CD4-positive, alpha-beta T cell treated with Interleukin-2 at 100 ng/mL for 4 hours (primary cell): ENCODE measurements at places on chromosomes 12 and 14.

- no peak for DNase-seq
These were observed 87.5 kb downstream of the TBC1D30 start for GRCh38 chr12:64911912-64912311.

- DNase-seq, result no peak
These were observed 322.4 kb upstream of the DCN start for GRCh38 chr12:91505006-91505405.

GRCh38 chr12:64009321-64010068, 165.0 kb downstream of the SRGAP1 start:
- DNase-seq, result no peak

DNA sequence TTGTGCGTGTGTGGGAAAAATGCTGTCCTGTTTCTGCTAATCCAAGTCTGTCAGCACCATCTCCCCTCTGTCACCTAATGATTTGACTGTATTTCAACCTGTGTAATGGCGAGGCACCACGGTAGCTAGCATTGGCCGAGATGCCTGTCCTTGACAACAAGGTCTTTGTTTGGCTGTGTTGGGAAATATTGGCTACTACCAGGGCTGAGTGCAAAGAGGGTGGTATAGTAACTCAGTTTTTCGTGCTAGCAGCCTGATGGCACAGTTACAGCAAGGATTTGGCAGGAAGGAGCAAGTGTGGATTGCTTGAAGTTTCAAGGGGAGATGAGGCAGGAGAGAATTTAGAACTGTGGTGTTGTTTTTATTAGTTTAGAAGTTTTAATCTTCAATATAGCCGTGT, 440.3 kb upstream of the RGS6 start:
- DNase-seq, result no peak

GRCh38 chr14:32435411-32435810, 106.3 kb downstream of the AKAP6 start:
- DNase-seq, result no peak

GRCh38 chr14:61065656-61066055, 84.6 kb downstream of the SLC38A6 start:
- no peak for DNase-seq

GRCh38 chr12:41325336-41325735, 137.2 kb downstream of the PDZRN4 start:
- no peak for DNase-seq

DNA sequence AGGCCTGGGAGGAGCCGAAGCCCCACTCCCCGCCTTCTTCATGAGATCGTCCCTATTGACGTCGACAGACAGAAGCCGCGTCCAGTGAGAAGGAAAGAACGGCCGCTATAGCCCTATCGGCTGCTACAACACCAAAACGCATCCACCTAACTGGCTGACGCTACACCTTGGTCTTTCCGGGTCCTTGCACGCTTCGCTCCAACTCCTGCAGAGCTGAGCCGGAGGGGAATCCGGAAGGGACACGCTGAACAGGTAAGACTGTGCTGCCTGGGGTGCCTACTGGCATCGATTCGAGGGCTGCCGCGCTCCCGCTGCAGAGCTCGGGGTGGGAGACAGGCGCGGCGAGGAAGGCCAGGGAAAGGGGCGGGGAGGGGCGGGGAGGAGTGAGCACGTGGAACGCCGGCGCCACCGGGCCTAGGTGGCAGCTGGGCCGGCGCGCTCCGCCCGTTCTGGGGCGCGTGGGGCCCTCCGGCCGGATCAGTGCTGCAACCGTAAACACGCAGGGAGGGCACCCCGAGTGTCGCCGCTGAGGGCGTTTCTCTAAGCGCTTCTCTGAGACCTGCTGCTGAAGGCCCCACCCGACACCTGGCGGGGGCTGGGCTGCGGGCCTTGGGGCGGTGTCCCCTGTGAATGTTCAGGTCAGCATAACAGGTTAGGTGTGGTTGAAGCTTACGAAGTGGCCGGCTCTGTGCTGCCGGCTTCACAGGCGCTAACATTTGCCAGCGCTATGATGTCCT, at the start of gene DCAF4:
Gene DCAF4, plus strand, starts transcription at position 173 of the 737 bp plus-strand sequence. CDS start 11,515 bp downstream, outside the sequence.
- DNase-seq, result peak; percentile 95

GRCh38 chr14:101400830-101401229, 160.5 kb upstream of the DIO3 start:
- DNase-seq, result no peak

- no peak for DNase-seq
These were observed 184.7 kb upstream of the DCN start for GRCh38 chr12:91367234-91367849.

DNA sequence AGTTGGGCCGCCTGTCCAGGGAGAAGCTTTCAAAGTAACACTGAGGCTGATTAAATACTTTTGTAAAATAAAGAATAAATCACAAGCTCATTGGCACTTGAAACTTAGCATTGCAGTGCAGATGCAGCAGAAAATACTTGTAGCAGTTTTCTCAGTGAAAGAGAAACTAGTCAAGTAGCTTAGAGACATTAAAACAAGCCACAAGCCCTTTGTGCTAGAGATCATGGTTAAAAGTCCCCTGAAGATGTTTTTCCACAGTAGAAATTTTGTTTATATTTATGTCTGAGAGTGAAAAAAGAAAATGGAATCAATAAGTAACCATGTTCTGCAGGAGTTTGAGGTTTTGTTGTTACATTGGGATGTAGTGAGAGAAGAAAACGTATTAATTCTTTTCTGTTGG, 5.9 kb downstream of the PSEN1 start:
- DNase-seq, result no peak

GRCh38 chr14:75383721-75384120, 44.1 kb upstream of the JDP2 start:
- no peak for DNase-seq

DNA sequence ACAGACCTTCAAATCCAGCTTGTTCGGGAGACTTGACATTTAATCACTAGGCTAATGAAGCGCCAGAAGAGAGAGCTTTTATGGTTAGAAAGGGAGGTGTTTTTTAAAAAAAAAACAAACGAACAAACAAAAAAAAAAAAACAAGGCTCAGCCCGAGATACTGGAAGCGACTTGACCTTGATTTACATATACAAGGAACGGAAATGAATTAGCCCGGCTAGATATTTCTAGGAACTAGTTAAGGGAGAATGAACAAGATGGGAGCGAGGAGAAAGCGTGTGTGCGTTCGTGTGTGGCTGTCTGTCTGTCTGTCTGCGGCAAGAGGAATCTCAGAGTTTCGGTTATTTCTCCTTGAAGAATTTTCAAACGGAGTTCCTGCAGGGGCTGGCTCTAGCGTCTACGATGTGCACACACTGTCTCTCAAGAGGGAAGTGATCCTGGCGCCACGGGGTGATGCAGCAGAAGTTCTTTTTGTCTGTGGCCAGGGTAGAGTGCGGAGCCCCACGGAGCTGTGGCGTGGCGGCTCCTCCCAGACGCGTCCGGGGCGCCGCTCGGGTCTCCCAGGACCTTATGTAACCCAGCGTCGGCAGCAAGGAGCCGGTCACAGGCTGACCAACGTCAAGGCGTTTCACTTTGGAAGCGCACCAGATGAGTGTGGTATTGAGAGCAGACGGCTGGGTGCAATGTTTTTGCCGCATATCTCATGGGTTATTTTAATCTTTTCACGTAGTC, 18.8 kb downstream of the SOCS2 start:
- peak; percentile 35 for DNase-seq

GRCh38 chr14:52318826-52319645, 4.9 kb downstream of the PTGER2 start:
- peak; percentile 56 for DNase-seq

GRCh38 chr12:32536000-32536345, 136.6 kb downstream of the FGD4 start:
- no peak for DNase-seq

DNA sequence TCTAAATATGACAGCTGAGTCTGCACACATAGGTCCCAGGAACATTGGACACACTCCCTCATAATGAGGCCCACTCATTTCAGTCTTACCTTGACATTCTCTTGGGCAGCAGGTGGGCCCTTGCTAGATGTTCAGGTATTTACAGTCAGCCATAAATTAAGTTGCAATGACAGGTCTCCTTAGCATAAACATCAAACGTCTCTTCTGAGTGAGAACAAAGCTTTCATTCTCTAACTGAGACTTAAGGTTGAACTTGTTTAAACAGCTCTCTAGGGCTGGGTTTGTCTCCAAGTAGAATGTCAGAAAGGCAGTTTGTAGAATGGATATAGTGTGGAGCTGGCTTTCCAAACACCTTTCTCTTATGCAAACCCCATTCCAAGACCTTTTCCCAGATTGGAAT, 10.3 kb downstream of the ACVR1B start:
- no peak for DNase-seq

- DNase-seq, result no peak
These were observed 8.5 kb downstream of the ACSS3 start for GRCh38 chr12:81086342-81086741.

- no peak for DNase-seq
These were observed 61.9 kb downstream of the ESR2 start for GRCh38 chr14:64232095-64232838.

- DNase-seq, result no peak
These were observed 56.9 kb downstream of the TAOK3 start for GRCh38 chr12:118315821-118316220.

DNA sequence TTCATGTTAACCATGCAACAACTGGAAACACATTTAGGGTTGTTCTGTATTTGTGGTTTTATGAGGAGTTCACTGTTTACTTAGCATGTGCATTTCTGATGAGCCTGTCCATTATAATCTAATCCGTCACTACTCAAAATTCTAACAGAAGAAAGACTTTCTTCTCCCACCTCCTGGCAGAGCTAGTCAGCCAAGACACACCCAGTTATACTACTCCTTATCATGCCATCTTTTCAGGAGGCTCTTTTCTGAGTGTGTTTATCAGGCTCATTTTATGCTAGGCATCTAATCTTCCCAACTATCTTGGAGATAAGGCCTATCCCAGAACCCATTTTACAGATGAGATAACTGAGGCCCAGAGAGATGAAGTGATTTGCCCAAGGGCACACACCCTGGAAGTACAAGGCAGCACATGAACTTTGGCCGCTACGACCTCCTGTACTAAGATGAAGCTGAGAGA, 10.4 kb upstream of the MED13L start:
- DNase-seq, result no peak

- DNase-seq, result no peak
These were observed 34.1 kb upstream of the CIT start for GRCh38 chr12:119911182-119911581.

DNA sequence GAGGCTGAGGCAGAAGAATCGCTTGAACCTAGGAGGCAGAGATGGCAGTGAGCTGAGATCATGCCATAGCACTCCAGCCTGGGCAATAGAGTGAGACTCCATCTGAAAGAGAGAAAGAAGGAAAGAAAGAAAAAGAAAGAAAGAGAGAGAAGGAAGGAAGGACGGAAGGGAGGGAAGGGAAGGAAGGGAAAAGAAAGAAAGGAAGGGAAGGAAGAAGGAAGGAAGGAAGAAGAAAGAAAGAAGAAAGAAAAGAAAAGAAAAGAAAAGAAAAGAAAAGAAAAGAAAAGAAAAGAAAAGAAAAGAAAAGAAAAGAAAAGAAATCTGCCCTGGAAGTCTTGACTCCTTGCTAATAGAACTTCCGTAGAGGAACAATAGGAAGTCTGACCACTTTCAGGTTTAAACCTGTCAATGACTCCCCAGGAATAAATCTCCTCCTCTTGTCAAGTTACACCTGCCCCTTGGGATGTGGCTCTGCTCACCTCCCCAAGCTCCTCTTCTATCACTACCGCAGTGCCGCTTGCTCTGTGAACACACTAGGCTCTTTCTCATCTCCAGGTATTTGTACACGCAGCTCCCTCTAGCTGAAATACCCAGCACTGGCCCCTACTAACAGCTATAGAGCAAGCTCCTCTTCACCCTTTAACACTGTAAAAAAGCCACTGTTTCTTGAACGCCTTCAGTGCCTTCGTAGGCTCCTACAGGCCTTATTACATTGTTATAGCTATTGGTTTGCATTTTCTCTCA, 773.1 kb upstream of the TBX3 start:
- no peak for DNase-seq

DNA sequence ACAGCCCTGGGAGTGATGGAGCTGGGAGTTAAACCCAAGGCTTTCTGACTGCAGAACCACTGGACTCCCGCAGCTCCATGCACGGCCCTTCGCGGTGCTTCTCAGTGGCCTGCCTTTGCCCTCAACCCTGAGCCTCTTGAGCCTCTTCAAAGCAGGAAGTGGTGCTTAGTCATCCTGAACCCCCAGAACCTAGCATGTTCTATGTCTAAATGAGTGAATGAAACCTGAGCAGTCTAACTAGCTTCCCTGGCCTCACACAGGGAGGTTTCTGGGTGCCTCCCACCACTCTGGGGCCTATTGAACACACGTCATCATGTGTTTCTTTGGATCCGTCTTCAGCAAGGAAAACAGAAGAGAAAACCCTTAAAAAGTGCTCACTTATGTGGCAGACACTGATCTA, 117.9 kb upstream of the SFSWAP start:
- DNase-seq, result peak; percentile 35

- DNase-seq, result no peak
These were observed 15.0 kb upstream of the TBX5 start for GRCh38 chr12:114420944-114421335.

GRCh38 chr14:81517798-81518398, 15.8 kb downstream of the SEL1L start:
- no peak for DNase-seq

- DNase-seq, result no peak
These were observed 45.5 kb downstream of the PAWR start for GRCh38 chr12:79645235-79645630.

GRCh38 chr12:114762490-114763110, 78.6 kb upstream of the TBX3 start:
- no peak for DNase-seq

GRCh38 chr12:69099201-69099837, 140.1 kb upstream of the CPSF6 start:
- DNase-seq, result no peak

GRCh38 chr14:25944020-25944419, 653.8 kb downstream of the NOVA1 start:
- DNase-seq, result no peak

DNA sequence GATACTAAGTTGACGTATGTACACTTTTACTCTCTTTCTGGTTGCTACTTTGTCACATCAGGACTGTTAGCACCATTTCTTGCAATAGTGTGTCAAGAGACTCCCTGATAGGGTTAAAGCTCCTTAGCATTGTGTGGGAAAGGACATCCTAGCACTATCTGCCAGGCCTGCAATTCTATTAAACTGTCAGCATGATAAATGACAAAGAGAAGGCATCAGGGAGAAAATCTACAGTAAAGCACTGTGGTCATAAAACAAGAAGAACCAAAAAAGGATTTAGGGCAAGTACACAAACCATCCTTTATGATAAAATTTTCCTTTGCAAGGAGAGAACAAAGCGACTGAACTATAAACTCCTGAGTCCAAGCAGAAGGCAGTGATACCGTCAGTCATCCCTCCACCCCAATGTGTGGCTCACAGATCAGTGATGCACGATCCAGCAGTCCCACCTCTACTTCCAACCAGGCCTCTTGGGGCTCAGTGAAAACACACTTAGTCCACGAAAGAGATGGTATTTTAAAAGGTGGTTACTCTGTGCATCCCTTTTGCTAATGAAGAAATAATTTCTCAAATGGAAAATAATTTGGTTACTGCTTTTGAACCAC, 31.4 kb upstream of the SLC35F4 start:
- DNase-seq, result no peak
